ENCODE measurements at places on chromosomes 4 and X.

DNA sequence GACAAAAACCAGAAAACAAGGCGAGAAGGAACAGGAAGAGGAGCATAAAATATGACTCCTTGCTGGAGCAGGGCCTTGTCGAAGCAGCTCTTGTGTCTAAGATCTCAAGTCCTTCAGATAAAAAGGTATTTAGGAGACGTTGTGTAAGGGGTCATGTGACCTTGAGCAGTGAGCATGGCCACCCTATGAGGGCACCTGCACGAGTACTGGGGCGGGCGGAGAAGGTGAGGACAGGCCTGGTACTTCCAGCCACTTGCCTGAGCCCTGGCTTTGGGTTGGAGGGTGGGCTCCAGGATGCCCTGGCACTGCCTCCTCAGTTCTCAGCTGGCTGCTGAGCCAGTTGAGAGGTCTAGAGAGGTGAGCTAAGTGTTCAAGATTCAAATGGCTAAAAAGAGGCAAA is 29.9 kb downstream of the NSD2 start:
- no peak for DNase-seq

DNA sequence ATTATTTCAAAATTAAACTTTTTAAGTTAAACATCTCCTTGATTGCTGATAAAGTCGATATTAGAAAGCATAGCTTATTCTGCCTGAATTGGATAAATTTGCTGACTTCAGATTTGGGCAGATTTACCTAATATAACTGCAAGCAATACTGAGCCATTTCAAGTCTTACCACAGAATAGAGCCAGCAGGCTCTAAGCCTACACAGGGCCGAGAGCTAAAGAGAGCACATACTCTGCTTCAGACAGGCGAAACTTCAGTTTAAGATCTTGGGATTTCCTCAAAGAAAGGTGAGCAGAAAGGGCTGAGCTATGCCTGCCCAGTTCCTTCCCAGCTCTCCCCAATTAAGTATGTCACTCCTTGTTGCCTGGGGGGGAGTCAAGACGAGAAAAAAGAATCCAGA is 240.6 kb upstream of the NOCT start:
- DNase-seq = no peak

DNA sequence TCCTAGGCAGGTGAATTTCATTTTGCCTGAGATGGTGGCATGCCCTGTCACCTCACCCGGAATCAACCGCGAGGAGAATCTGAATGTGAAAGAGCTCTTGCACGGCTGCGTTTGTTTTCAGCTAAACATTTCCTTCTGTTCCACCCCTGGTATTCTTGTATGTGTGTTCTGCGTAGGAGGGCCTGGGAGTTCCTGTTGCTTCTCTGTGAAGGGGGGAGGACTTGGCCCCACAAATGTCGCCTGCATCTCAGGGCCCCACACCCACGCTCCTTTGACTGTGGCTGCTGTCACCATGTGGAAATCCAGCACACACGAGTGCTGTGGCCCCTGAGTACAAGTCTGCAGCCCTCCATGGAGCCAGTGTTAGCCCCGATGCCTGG is 45.8 kb upstream of the CLCN4 start:
- no peak for DNase-seq

GRCh38 chrX:1601051-1601767 is 9.8 kb downstream of the AKAP17A start:
- DNase-seq = no peak

- DNase-seq = no peak
Measured at GRCh38 chr4:15500701-15501100, 31.0 kb downstream of the CC2D2A start.

Data from NCI-H2171 treated with DMSO at 0.1 percent for 48 hours (cell line).